ENCODE measurements at places on chromosomes 3 and 15. TPM values are rescaled to one million over a fixed set of nuclear protein-coding genes. Genes with fewer than 3 reads are reported as not detected.

- peaks cover 58% of the 10 kb centered on the region for H3K27me3 ChIP-seq
- H3K4me1 ChIP-seq = peaks cover 41% of the 10 kb centered on the region
- H3K36me3 ChIP-seq = peaks cover 5% of the 10 kb centered on the region
- H3K27ac ChIP-seq = peak overlapping the region; percentile 68
Measured at GRCh38 chr3:27723001-27723445, 900 bp upstream of the EOMES start.

GRCh38 chr3:183313764-183314163 lies 60.7 kb downstream of the B3GNT5 start:
- no peaks in the 10 kb centered on the region for H3K4me1 ChIP-seq
- no peaks in the 10 kb centered on the region for H3K27me3 ChIP-seq
- no peak overlapping the region for H3K4me3 ChIP-seq
- no peak for DNase-seq
- H3K27ac ChIP-seq = no peak overlapping the region
- H3K36me3 ChIP-seq = peaks cover 13% of the 10 kb centered on the region

- no peak for DNase-seq
- H3K4me1 ChIP-seq = peaks cover 78% of the 10 kb centered on the region
- H3K36me3 ChIP-seq = peaks cover 6% of the 10 kb centered on the region
- H3K27ac ChIP-seq = peak overlapping the region; percentile 88
- peak overlapping the region; percentile 78 for H3K4me3 ChIP-seq
Measured at GRCh38 chr3:52218937-52219650, 6.4 kb downstream of the TLR9 start.

- H3K27me3 ChIP-seq = peaks cover 50% of the 10 kb centered on the region
- H3K36me3 ChIP-seq = no peaks in the 10 kb centered on the region
- peaks cover 18% of the 10 kb centered on the region for H3K4me1 ChIP-seq
- H3K4me3 ChIP-seq = no peak overlapping the region
- DNase-seq = no peak
Measured at GRCh38 chr3:8767667-8768363, 1.6 kb downstream of the OXTR start.

GRCh38 chr3:177483182-177483967 lies 286.1 kb upstream of the TBL1XR1 start:
- DNase-seq = no peak
- no peaks in the 10 kb centered on the region for H3K27me3 ChIP-seq
- no peaks in the 10 kb centered on the region for H3K4me1 ChIP-seq

DNA sequence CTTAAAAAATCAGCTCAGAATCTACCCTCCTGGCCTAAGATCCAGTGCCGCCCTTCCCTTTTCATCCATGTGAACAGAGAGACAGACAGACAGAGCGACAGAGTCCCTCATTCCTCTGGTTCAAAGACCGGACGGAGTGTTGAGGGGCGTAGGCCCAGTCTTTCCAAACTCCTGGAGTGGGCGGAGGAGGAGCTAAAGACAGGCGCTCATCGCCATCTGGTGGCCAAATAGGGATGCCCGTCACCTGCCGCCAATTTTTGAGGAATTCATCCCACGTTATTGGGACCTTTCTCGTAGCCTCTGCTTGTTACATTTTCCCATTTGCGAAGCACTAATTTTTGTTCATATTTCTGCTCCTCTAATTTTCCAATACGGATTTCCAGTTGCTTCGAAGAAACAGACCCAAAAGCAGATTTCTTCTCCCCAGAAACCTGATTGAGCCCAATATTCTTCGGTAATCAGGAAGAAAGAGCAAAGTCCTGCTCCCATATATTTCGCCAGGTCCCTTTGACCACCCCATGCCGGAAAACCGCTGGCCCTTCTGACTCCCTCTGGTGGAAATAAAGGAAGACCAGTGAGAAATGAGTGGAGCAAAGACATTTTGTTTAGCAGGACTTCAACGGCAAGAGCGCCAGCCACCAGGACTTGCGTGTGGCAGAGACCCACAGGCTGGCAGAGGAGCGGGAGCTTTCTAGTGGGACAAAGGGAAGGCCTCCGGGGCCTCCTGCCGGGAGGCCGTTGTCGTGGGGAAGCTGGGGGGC lies 88.0 kb downstream of the LRRK1 start:
- H3K36me3 ChIP-seq = no peaks in the 10 kb centered on the region
- peak; percentile 70 for DNase-seq
- H3K27ac ChIP-seq = no peak overlapping the region
- H3K27me3 ChIP-seq = peaks cover 29% of the 10 kb centered on the region
- H3K4me1 ChIP-seq = peaks cover 23% of the 10 kb centered on the region

GRCh38 chr3:110697961-110698360 lies 373.7 kb upstream of the NECTIN3 start:
- H3K27me3 ChIP-seq = peaks cover 3% of the 10 kb centered on the region
- no peaks in the 10 kb centered on the region for H3K4me1 ChIP-seq
- no peaks in the 10 kb centered on the region for H3K36me3 ChIP-seq
- DNase-seq = no peak
- no peak overlapping the region for H3K27ac ChIP-seq

GRCh38 chr3:56238299-56238698 lies 230.0 kb downstream of the ERC2 start:
- H3K4me1 ChIP-seq = no peaks in the 10 kb centered on the region
- H3K27me3 ChIP-seq = peaks cover 9% of the 10 kb centered on the region
- H3K36me3 ChIP-seq = no peaks in the 10 kb centered on the region
- DNase-seq = no peak

DNA sequence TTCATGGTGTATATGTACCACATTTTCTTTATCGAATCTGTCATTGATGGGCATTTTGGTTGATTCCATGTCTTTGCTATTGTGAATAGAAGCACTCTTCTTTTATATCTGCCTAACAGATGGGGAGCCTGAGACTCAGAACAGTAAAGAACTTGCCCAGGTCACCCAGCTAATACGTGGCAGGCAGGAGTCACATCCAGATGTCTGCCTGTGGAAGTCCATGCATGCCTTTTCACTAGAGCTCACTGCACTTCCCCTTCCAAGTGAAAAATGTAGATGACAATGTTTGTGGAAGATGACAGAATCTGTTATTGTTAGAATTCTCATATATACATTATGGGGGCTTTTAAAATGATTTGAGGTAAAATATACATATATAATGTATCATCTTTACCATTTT lies 165.0 kb downstream of the PDZRN3 start:
- no peaks in the 10 kb centered on the region for H3K27me3 ChIP-seq
- no peaks in the 10 kb centered on the region for H3K4me1 ChIP-seq
- H3K27ac ChIP-seq = no peak overlapping the region

GRCh38 chr15:96058103-96058851 lies 272.2 kb upstream of the NR2F2 start:
- H3K27me3 ChIP-seq = peaks cover 27% of the 10 kb centered on the region
- H3K27ac ChIP-seq = no peak overlapping the region
- no peaks in the 10 kb centered on the region for H3K36me3 ChIP-seq
- peaks cover 7% of the 10 kb centered on the region for H3K4me1 ChIP-seq

- no peaks in the 10 kb centered on the region for H3K27me3 ChIP-seq
- no peaks in the 10 kb centered on the region for H3K36me3 ChIP-seq
- no peak for DNase-seq
- no peak overlapping the region for H3K27ac ChIP-seq
Measured at GRCh38 chr15:36053746-36054145, 507.8 kb upstream of the DPH6 start.

DNA sequence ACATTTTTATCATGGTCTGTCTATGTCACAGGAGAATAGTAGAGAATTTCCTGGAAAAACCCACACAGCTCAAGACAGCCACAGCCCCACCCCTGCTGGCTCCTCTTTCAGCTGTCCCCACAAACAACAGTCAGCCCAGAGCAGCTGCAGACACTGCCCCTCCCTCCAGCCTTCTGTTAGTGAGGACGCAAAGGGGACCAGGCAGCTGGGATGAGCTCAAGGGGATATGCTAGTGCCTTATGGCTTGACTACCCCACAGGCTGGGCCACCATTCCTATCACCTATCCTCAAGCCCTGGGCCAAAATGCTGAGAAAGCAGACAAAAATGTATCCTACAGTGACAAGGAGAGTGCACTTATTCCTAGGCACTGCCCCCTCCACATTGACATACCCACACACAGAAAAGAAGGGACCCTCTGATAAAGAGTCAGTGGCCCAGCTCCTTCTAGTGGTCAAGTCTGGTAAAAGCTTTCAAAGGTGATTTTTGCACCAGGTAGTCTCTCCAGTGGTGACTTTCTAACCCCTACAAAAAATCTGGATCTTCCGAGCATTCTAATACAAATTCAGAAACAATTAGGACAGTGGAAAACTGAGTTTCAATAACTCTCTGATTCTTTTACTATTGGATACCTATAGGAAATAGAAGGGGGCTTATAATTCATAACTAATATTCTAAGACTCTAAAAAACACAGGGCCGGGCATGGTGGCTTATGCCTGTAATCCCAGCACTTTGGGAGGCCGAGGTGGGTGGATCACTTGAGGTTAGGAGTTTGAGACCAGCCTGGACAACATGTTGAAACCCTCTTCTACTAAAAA lies 3.0 kb upstream of the MAP1A start:
- peak overlapping the region; percentile 79 for H3K27ac ChIP-seq
- peak overlapping the region; percentile 31 for H3K4me3 ChIP-seq
- DNase-seq = peak; percentile 77
- H3K27me3 ChIP-seq = peaks cover 21% of the 10 kb centered on the region
- H3K36me3 ChIP-seq = peaks cover 2% of the 10 kb centered on the region

- no peaks in the 10 kb centered on the region for H3K4me1 ChIP-seq
- H3K4me3 ChIP-seq = no peak overlapping the region
- peak; percentile 68 for DNase-seq
Measured at GRCh38 chr3:51371943-51372557, 13.0 kb upstream of the MANF start.

DNA sequence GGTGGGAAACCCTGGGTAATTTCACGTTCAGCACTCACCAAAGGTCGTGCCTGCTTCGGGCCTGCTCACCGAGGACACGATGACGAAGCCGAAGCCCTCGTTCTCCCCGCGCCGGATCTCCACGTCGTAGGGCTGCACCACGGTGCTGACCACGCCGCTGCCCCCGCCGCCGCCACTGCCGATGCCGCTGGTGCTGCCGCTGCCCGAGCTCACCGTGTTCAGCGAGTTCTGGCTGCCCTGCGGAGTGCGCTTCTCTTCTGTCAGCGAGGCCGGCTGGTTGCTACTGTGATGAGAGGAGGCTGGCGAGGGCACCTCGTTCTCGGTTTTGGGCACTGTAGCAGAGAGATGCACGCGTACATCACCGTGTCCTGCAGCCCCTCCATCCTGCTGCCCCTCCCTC lies 659.5 kb downstream of the MAGI1 start:
- no peak overlapping the region for H3K4me3 ChIP-seq
- DNase-seq = no peak
- no peaks in the 10 kb centered on the region for H3K27me3 ChIP-seq
- no peaks in the 10 kb centered on the region for H3K36me3 ChIP-seq
- H3K4me1 ChIP-seq = no peaks in the 10 kb centered on the region
- H3K27ac ChIP-seq = no peak overlapping the region

DNA sequence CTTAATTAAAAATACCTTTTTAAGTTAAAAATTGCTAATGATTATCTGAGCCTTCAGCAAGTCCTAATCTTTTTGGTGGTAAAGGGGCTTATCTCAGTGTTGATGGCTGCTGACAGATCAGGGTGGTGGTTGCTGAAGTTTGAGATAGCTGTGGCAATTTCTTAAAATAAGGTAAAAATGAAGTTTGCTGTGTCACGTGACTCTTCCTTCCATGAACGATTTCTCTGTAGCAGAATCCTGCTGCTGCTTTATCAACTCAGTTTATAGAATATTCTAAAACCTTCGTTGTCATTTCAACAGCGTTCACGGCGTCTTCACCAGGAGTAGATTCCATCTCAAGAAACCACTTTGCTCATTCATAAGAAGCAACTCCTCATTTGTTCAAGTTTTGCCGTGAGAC lies 110.1 kb downstream of the SUCNR1 start:
- no peaks in the 10 kb centered on the region for H3K36me3 ChIP-seq
- no peak for DNase-seq
- no peaks in the 10 kb centered on the region for H3K4me1 ChIP-seq
- H3K27me3 ChIP-seq = no peaks in the 10 kb centered on the region
- H3K27ac ChIP-seq = no peak overlapping the region

- no peaks in the 10 kb centered on the region for H3K4me1 ChIP-seq
- no peak overlapping the region for H3K27ac ChIP-seq
- peaks cover 3% of the 10 kb centered on the region for H3K27me3 ChIP-seq
- H3K36me3 ChIP-seq = no peaks in the 10 kb centered on the region
Measured at GRCh38 chr3:169895072-169895471, 16.3 kb upstream of the SAMD7 start.

DNA sequence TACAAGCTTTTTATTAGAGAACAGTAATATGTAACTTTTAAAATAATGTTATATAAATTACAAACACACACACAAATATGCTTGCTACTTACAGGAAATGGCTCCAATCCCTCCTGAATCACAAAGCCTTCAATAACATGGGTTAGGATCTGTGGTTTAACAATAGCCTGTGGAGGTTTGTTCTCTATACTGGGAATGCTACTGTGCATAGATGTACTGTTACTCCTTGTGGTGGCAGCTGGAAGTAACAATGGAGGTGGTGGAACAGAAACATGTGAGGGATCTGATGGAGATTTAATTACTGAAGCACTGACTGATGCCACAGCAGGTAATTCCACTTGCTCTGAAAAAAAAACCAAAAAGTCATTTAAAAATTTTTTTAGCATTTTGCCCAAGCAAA lies 64.4 kb downstream of the PHC3 start:
- no peak for DNase-seq
- H3K4me1 ChIP-seq = no peaks in the 10 kb centered on the region
- no peaks in the 10 kb centered on the region for H3K27me3 ChIP-seq
- H3K27ac ChIP-seq = peak overlapping the region; percentile 39
- H3K4me3 ChIP-seq = no peak overlapping the region

The GUCA1C gene
- total RNA-seq = not detected

The CEMIP gene
- total RNA-seq = not detected

The ACKR2 gene
- 2.6 TPM for total RNA-seq

The TMIE gene
- not detected for total RNA-seq

The ZNF770 gene
- total RNA-seq = 28.7 TPM

The MEGF11 gene
- total RNA-seq = not detected

The CPNE9 gene
- total RNA-seq = not detected

The CCDC39 gene
- not detected for total RNA-seq

All from activated CD8-positive, alpha-beta memory T cell treated with anti-CD3 and anti-CD28 coated beads, Interleukin-2, amount 10 ng/mL, durations not matched to agents 7 days and 5 days (primary cell).